ENCODE measurements at places on chromosomes 3 and 15. TPM values are rescaled to one million over a fixed set of nuclear protein-coding genes. Genes with fewer than 3 reads are reported as not detected.

The FGF12 gene
- total RNA-seq, result 0.12 TPM

The CTXND1 gene
- not detected for total RNA-seq

The CAMKV gene
- total RNA-seq, result not detected

The CYP8B1 gene
- total RNA-seq, result not detected

DNA sequence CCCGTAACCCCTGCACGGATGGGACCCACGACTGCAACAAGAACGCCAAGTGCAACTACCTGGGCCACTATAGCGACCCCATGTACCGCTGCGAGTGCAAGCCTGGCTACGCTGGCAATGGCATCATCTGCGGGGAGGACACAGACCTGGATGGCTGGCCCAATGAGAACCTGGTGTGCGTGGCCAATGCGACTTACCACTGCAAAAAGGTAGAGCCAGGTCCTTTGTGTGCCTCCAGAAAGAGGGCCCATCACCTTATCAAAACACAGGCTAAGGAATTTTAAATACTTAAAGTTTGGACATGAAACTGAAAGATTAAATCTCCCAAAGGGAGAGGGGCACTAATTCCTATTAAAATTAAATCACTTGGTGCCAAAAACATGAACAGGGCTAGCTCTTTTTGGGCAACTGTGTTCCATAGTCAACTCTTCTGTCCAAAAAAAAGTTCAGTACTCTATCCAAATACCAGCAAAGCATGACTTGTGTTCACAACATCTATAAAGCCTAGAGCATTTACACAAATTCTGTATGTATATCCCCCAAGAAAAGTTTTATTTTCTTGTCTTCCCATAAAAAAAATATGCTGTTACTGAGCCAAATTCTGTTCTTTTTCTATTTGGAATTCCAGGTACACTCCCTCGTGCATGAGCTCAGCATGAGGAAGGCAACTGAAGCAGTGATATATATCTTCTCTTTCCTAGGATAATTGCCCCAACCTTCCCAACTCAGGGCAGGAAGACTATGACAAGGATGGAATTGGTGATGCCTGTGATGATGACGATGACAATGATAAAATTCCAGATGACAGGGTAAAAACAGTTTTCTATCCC lies 9.2 kb downstream of the THBS1 start:
- DNase-seq, result peak; percentile 21

DNA sequence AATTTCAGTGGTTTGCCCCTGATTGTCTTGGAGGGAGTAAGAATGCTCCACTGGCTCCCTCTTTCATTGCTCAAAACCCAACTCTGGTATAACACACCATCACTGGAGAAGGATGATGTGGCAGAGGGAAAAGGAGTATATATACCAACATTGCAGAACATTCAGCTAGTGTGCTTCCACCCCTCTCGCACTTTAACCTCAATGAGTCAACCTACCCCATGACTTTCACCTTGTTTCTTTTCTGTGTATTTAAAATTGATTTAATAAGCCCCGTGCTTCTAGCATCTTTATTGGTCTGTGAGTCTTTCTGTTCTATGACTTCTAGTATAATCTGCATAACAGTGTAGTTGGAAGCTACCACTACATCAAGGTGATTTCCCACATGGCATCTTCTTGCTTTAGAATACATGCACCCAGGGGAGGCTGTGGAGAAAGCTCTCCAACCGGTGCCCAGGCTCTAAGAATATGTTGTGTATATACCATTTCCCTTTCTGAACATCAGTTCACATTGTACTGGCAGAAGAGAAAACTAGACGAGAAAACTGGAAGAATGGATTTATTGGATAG lies 595.1 kb upstream of the TGFBR2 start:
- DNase-seq, result no peak

DNA sequence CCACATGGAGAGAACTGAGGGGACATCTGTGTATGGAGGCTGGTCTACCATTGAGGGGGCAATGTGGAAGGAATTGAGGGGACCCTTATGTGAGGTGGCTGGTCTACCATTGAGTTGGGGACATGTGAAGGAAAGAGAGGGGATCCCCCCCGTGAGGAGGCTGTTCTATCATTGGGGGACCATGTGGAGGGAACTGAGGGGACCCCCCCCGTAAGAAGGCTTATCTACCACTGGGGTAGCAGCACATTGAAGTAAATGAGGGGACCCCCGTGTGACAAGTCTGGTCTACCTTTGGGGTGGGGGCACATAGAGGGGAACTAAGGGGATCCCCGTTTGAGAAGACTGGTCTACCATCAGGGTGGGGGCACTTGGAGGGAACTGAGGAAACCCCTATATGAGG lies 158.0 kb downstream of the FBLN2 start:
- no peak for DNase-seq

DNA sequence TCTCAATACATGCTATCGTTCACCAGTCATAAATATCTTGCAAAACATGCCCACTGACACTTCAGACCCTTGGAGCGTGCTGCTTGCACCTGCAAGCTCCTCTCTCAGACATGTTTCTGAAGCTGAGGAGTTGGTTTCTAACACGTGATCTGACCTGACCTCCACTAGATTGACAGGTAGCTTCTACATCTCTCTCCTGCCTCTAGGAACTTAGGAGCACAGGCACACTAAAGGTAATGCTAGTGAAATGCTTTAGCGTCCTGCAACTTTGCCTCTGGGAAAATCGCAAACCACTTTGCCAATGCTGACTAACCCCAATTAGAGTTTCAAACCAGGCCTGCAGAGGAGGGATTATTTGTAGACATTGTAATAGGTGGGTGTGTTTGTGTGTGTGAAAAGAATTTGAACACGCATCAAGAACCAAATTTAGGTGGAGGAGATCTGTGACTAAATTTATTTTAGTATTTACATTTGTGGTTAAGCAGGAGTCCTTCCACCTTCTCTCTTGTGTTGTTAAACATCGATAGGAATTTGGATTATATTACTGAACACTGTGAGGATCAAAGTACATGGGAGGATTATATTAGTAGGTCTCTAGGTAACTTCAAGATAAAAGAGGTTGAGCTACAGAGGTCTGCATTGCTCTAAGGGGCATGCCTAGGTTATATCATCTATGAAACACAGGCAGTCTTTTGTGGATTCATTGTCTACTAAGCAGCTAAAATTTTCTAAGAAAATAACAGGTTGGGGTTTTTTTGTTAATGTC lies 86.7 kb upstream of the ZBED2 start:
- no peak for DNase-seq

GRCh38 chr15:22239806-22240180 lies 159.5 kb downstream of the OR4M2 start:
- DNase-seq, result no peak

GRCh38 chr3:186366206-186366605 lies 4.2 kb upstream of the DGKG start:
- no peak for DNase-seq

DNA sequence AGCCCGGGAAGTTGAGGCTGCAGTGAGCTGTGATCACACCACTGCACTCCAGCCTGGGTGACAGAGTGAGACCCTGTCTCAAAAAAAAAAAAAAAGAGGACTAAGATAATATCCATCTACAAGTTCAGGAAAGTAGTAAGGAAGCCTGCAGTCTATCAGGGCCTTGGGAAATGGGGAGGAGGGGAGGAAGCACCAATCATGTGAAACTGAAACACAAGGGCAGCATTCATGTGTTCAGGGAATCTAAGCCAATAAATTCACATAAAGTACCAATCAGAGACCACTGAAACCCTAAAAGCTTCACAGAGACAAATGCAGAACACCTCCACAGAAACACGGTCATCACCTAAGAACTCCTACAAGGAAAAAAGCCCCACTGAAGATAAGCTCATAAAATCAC lies 22.9 kb upstream of the HHATL start:
- DNase-seq, result no peak

- peak; percentile 96 for DNase-seq
These were observed 2.8 kb downstream of the FYCO1 start for GRCh38 chr3:45992821-45993221.

DNA sequence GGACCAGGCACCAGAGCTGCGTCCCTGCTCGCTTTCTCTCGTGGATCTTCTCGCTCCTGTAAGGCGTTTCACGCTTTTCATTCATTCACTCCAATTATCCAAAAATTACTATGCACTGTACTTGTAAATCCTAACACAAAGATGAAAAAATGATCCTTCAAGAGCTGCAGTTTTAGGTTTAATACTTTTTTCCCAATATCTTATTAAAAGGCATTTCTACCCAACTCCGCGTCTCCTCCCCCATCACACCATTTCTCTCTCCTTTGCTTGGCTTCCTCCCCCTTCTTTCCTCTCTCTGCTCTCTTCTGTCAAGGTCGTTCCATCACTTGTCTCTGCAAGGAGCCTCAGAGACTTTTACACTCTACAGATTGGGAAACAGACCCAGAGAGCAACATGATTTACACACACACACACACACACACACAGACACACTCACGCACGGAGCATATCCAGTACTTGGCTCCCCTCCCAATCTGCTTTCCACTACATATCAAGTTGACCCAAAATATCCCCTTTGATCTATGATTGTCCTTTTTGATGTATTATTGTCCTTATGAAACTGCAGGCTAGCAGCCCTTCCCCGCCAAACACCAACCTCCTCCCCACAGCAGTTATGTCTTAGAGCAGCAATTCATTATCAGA lies 479 bp upstream of the CLDN1 start:
- no peak for DNase-seq

GRCh38 chr15:74525309-74525708 lies 15.7 kb upstream of the ARID3B start:
- no peak for DNase-seq

DNA sequence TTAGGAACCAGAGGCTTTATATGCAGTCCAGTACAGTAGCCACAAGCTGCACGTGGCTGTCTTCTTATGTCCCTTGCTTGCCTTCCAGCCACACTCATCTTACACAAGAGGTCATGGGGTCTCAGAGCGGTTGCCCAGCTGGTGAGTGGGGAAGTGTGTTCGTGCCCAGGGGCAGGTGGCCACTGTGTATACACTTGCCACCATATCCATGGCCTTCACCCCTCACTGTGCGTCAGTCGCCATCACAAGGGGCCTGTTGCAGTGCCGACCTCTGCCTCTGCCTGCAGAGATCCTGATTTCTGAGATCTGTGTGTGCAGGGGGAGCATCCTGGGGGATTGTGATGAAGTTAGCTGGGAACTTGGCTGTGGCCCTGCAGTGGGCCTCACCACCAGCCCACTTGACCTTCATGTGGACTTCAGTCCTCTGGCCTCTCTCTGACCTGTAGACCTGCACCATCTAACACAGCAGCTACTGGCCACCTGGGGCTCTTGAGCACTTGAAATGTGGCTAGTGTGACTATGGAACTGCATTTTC lies 43.1 kb upstream of the SACM1L start:
- peak; percentile 78 for DNase-seq
